ENCODE measurements at places on chromosomes 11 and 22.

DNA sequence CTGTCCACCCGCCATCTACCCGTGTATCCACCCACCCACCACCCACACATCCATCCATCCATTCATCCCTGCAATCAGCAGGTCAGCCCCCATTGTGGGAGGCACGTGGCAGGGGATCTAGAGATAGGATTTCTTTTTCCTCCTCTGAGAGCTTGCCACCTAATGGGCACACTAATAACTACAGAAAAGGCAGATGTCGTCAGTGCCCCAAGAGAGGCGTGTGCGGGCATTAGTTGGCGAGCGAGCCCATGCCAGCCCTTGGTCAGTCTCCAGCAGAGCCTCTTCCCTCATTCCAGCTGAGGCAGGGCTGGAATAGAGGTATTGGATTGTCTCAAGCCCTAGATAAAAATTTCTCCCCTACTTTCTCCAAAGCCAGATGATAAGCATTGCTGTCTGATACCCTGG is 9.7 kb downstream of the USP2 start:
- no peak for DNase-seq

DNA sequence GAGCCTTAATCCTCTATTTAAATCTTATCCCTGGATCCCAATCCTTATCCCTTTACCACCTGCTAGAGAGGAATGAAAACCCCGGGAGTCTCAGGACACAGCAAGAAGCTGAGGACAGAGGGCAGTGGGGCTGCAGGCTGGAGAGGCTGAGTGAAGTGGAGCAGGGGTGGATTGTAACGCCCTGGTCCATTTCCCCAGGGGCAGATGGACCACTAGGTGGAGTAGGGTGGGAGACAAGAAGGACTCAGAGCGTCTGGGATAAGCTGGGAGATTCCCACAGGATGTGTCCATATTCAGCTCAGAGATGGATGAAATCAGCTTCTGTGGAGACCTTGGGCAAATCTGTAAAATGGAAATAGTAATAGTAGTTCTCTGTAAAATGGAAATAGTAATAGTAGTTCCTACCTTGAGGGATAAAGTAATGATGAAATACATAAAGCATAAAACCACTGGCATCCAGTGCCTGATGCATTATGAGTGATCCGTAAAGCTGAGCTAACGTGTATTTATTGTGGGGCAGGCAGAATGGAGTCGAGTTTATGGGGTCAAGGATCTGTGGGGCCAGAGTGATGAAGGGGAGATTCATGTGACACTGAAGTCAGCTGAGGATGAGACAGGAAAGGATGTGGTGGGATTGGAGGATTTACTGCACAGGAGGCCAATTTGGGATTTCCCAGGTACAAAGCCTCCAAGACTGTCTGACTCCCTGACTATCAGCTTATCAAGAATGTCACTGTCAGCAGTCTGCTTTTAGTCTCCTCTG is 1.9 kb upstream of the ROBO4 start:
- no peak for DNase-seq

GRCh38 chr22:32920734-32921133 is 119.2 kb downstream of the TIMP3 start:
- no peak for DNase-seq

DNA sequence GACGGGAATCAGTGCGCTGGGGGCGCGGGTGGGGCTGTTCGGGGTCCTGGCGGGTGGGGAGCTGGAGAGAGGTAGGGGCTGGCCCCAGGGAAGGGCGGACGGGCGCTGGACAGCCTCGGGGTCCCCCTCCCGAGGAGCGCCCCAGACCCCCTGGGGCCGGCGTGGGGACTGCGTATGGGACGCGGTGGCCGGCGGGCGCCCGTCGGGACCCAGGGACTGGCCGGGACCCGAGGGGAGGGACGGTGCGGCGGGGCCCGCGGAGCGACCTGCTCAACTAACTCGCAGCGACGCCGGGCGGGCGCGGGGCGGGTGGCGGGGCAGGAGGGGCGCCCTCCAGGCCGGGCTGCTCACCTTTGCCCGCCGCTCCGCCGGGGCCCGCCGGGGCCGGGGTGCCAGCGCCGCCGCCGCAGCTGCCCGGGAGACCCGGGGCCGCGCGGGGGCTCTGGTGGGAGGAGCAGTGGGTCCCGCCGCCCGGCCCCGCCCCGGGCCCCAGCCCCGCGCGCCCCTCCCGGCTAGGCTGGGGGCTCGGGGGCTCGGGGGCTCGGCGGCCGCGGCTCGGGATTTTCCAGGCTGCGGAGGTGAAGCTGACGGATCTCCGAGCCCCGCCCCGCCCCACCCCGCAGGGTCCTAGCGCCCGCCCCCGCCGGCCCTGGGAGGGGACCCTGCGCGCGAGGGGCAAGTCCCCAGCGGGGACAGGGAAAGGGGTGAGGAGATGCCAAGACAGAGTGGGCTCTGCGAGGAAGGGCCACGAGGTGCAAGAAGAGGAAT is 12.3 kb downstream of the STARD10 start:
- DNase-seq, result peak; percentile 63
